ENCODE measurements at places on chromosomes 12 and 14.

GRCh38 chr12:43964033-43964432 lies 128.2 kb downstream of the TMEM117 start:
- no peak for DNase-seq

DNA sequence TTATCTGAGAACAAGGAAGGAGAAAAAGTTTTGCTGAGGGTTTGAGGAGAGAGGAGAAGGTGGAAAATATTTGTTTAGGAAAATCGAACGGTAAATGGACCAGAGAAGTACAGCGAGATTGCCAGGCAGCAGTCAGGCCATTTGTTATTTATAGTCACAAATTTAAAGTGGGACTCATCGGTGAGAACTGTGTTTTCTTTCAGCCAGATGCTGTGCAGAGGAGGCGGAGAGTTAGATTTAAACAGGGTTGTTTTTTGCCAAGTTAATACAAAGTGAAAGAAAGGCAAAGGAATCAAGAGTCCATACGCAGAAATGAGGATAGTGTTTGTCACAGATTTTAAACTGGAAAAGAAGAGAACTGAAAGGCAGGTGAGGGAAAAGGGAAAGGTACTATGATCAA lies 200.6 kb upstream of the CNOT2 start:
- no peak for DNase-seq

- DNase-seq: no peak
Measured at GRCh38 chr12:88529531-88530488, 50.5 kb downstream of the KITLG start.

GRCh38 chr12:15561396-15561795 lies 227.8 kb downstream of the EPS8 start:
- DNase-seq: no peak

GRCh38 chr14:54475187-54475899 lies 13.4 kb downstream of the GMFB start:
- DNase-seq: no peak

DNA sequence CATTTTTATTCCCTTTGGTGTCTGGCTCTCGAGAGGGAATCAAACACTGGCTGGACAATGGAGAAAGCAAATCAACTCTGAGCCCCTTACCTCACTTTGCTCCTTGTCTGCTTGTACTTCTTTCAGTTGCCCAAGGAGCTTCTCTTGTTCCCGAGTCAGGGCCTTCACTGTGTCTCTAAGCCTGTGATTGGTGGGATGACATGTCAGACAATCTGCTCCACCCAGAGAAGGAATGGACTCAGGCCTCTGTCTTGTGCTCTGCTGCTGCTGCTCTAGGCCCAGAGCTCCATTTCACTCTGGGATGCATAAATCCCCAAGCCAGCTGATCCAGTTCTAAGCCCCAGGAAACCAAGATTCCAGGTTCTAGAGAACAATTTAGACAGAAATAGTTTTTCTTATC lies 7.6 kb downstream of the CALCOCO1 start:
- DNase-seq: no peak

- no peak for DNase-seq
Measured at GRCh38 chr14:82190742-82191141, 657.1 kb upstream of the SEL1L start.

GRCh38 chr14:92525322-92526095 lies 11.9 kb downstream of the RIN3 start:
- no peak for DNase-seq

GRCh38 chr14:95408731-95409476 lies 89.2 kb upstream of the CLMN start:
- DNase-seq: no peak

DNA sequence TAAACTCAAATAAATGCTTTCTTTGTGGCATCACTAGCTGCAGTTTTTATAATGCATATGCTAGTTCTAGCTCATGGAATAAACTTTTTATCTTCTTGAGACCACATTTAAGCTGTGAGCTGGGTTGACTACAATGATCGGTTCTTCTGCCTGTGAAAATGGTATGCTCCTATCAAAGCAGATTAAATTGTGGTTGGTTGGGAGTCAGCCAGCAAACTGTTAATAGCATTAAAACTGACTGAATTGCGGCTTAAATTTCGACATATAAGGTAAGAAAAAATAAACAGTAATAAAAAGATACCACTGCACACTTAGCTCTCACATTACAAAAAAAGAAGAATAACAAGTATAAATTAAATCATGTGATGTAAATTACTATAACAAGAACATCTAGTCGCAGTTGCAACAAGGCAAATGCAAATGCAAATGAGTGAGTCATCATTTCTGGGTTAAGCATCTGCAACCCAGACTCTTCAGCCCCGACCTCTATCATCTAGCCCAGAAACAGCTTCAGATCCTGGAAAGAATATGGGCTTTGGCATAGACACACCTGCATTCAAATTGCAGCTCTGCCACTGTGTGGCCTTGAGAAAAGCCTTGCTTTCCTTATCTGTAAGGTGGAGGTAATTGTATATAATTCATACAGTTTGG lies 19.8 kb upstream of the DHRS7 start:
- DNase-seq: no peak

DNA sequence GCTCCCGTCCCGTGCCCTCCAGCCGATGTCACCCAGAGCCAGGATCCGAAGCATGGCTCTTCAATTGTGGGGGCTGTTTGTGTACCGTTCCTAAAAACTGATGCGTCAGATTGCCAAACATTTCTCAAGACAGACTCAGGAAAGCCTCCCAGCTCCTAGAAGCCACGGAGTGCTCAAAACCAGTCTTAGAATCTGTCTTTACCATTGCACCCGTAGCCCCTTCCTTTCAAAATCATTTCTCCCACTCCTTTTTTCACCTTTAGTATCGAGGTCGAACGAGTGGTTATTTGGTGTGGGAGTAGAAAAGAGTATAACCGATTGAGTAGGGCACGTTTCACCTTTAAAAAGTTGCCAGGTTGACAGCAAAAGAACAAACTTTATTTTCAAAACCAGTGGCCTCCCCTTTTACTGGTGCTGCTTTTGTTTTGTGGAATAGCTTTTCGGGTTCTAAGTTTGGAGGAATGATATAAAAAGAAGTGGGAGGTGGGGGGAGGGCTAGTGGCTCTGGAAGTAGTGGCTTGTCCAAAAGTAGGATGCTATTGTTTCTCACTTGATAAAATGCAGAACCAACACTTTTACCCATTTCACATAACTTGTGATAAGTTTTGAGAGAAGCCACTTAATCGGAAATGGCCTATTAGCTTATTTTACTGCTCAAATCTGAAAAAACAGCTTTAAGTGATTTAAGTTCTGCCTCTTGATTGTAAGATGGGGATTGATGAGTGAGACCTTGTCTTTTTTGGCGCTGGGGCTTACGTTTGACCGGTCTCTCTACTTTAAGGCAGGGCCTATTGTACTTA lies 803 bp downstream of the STK38L start:
- no peak for DNase-seq

GRCh38 chr14:55628426-55628825 lies 48.4 kb downstream of the KTN1 start:
- DNase-seq: no peak

DNA sequence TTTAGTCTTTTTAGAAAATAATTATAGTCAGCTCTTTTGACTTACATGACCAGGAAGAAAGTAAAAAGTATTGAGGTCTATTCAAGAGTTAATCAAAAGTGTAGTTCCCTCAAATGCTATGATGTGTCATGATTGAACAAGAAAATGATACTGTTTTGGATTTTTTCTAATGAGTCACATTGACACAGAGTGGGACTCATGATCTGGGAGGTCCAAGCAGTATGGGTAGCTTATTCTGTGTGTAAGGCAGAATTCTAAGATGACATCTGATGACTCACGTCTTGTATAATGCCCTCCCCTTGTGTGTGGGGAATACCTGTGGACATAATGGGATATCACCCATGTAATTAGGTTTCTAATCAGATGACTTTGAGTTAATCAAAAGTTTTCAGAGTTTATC lies 178.1 kb upstream of the DDHD1 start:
- no peak for DNase-seq

DNA sequence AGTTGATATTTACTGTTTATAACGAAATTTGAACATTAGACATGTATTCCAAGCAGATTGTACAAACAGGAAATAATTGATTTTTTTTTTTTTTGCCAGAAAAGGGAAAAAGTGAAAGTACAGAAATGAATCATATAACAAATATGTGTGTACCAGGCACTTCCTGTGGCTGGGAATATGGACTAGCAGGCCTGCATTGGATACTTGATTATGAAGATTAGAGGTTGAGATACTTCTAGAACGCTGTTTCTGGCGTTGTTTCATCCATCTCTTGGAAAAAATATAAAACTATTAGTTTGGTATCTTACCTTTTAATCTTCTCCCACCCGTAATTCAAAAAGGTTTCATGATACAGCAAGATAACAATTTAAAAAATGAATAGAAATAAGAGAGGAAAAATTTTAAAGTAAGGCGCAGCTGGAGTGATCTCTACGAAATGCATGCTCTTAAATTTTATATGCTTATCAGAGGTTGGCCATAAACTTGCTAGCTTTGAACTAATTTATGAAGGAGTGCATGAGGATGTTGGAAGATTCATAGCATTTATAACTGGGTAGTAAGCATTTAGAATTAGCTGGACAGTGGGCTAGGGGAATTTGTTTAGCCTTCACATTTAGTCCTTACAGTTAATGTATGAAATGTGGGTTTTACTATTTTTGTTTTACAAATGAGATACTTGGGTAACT lies 90.8 kb downstream of the AEBP2 start:
- no peak for DNase-seq

- DNase-seq: no peak
Measured at GRCh38 chr12:124289634-124290600, 5.0 kb upstream of the RFLNA start.

DNA sequence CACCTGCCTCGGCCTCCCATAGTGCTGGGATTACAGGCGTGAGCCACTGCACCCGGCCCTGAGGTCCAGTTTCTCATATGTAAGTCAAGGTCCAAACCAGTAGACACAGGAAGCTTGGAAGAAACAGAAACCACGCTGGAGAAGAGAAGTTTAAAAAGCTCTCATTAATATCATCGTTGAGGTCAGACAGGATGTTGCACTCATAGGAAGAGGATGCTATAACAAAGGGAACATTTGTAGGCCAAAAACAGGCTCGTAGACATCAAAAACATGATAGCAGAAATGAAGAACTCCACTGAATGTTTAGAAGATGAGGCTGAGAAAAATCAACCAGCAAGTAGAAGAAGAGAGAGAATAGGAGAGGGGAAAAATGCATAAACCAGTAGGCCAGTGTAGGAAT lies 46.8 kb downstream of the ACACB start:
- DNase-seq: no peak

DNA sequence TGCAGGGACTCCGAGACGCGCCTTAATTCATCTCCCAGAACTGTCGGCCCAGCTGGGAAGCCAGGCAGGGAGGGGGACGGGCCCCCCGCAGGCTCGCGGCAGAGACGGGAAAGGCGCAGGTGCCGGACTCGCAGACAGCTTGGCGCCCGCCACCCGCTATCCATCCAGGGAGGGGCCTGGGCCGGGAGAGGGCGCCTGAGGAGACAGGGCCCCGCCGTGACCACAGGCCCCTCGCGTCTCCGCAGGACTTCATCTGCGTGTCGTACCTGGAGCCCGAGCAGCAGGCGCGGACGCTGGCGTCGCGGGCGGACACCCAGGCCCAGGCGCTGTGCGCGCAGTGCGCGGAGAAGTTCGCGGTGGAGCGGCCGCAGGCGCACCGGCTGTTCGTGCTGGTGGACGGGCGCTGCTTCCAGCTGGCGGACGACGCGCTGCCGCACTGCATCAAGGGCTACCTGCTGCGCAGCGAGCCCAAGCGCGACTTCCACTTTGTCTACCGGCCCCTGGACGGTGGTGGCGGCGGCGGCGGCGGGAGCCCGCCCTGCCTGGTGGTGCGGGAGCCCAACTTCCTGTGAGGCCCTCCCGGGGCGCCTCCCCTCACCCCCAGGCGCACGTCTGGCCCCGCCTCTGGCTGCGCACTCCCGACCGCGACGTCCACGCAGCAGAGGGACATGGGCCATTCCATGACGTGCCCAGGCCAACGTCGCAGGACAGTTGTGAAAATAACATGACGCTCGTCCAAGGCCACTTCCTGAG lies 60.6 kb downstream of the LGMN start:
- no peak for DNase-seq

DNA sequence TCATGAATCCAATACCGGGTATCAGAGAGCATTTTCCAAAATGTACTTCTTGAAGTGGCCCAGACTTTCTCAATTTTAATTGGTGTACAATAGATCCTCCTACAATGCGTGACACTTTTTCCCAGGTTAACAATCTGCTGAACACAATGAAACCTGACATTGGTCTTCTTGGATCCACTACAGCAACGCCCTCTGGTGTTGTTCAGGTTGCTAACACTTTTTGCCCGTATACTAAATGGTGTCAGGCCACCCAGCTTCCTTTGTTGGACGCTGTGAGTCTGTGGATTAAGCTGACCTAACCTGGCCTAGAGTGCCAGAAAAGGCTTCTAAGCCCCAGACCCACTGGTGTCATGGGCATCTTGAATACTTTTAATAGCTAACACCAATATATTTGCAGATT lies 89.2 kb downstream of the KCNK10 start:
- no peak for DNase-seq

DNA sequence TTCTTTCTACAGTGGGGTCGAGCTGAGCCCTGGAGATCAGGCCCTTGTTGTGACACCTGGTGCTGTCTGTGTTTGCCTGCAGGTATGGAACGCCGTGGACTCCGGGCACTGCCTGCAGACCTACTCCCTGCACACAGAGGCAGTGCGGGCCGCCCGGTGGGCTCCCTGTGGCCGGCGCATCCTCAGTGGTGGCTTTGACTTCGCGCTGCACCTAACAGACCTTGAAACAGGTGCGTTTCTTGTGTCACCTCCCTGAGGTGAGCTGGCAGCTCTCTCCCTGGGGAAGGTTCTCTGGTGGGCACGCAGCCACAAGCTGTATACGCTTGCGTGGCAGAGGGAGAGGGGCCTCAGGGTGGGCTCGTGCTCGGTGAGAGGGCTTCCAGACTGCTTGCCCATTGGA lies 119.3 kb downstream of the BEGAIN start:
- DNase-seq: no peak

DNA sequence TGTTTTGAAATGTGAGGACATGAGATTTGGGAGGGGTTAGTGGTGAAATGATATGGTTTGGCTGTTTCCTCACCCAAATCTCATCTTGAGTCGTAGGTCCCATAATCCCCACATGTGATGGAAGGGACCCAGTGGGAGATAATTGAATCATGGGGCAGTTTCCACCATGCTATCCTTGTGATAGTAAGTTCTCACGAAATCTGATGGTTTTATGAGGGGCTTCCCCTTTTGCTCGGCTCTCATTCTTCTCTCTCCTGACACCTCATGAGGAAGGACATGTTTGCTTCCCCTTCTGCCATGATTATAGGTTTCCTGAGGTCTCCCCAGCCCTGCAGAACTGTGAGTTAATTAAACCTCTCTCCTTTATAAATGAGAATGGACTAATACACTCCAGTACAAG lies 18.0 kb downstream of the GALNT6 start:
- DNase-seq: no peak

- no peak for DNase-seq
Measured at GRCh38 chr14:71354801-71355200, 447.5 kb downstream of the PCNX1 start.

DNA sequence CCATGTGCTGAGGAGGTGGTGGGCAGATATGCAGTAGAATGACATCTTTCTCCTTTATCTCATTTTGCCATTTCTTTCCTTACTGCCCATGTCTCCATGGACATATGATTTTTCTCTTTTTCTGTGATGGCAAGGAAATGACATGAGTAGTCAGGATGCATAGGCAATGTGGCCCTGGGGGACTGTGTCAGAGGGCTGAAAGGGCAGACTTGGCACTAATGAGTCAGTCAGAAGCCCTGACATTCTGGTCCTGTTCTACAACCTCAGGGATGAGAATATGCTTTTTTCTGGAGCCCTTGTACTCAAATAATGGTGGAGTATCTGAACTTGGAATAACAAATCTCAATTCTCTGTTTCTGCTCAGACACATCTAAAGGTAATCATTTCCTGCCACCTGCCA lies 167.8 kb downstream of the TMEM117 start:
- no peak for DNase-seq
